DMS153 (cell line): ENCODE measurements at places on chromosomes 7 and 10.
A peak's percentile ranks its signal among the peaks of the same experiment; 100 is the strongest.

GRCh38 chr7:112510001-112510742 is 29.4 kb downstream of the LSMEM1 start:
- DNase-seq, result no peak

GRCh38 chr10:35614312-35614711 is 9.2 kb downstream of the GJD4 start:
- DNase-seq, result no peak

GRCh38 chr10:110088367-110089104 is 80.8 kb downstream of the ADD3 start:
- DNase-seq, result no peak

DNA sequence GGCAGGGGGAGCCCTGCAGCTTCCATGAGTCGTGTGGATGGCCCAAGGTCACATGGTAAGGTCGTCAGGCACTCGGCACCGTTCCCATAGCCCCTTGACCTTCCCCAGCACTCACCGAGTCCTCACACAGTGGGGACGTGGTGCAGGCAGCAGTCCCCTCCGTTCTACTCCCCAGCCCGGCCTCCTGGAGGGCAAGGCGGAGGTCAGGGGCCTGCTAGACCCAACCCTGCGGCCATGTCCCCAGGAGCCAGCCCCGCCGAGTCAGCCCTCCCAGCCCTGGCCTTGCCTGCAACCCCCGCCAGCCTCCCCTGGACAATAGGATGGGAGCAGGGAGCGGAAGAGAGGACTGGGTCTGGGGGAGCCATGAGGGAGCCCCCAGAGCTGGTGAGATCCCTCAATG is 65.2 kb downstream of the ELFN1 start:
- DNase-seq, result no peak

DNA sequence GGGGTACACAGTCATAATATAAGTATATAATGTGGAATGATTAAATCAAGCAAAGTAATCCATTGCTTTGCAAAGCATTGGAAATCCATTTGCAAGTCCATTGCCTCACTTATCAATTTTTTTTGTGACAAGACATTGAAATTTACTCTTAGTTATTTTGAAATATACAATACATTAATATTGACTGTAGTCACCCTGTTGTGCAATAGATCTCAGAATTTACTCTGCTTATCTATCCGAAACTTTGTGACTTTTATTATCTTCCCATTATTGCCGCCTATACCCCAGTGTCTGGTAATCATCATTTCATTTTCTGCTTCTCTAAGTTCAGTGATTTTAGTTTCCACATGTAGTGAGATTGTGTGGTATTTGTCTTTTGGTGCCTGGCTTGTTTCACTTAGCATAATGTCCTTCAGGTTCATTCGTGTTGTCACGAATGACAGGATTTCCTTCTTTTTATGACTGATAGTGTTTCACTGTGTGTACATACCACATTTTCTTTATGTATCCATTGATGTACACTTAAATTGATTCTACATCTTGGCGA is 5.8 kb downstream of the MALRD1 start:
- no peak for DNase-seq

DNA sequence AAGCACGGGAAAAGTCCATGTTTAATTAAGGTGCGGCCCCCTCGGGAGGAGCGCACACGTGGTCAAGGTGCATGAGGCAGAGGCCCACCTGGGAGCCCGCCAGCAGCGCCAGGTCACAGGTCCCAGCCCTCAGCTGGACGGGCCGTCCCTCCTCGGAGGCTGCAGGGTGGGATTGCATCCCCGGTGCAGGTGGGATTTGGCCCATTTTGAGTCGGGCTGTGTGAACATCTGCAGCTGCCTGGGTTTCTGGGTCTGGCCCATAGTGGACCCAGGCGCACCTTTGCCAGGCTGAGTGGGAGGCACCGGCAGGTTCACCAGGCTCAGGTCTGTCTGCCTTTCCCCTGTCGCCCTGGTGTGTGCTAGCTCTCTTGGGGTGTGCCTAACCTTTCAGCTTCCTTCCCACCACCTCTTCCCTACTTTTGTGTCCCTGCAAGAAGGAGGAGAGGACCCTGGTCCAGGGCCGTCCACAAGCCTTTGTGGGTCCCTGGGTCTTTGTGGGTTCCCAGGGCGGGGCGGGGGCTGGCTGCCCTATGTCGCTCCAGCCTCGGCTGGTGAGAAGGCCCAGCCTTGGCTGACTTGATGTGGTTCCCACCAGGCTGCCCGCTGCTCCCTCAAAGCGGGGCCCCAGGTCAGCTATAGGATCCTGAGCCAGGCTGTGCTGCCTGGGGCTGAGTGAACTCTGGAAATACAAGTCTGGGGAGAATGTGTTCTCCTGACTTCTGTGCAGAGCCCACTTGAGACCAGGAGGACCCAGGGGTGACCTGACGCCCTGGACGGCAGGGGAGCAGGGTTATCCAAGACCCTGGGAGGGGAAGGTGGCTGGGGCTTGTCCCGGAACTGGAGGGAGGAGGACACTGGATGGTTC is 186.7 kb upstream of the SHH start:
- DNase-seq, result no peak

DNA sequence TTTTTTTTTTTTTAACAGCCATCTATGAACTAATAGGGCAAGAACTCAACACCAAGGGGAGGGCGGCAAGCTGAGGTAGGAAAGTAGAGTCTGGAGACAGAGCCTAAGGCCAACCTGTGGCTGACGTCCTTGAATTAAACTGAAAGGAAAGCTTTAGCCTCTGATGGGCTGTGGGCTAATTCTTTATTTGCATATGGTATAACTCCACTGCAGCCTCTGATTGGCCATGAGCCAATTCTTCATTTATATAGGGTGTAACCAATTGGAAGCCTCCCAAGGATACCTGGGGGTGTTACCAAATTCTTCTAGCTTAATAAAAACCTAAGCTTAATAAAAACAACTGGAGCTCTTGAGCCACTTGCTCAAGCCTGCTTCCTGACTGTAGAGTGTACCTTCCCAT is 10.3 kb downstream of the TYW1 start:
- DNase-seq, result no peak

GRCh38 chr10:86759073-86759672 is 2.8 kb downstream of the BMPR1A start:
- DNase-seq, result no peak

- DNase-seq, result no peak
Observed at GRCh38 chr10:132608511-132609195, 71.1 kb downstream of the INPP5A start.

GRCh38 chr7:149093228-149093627 is 2.7 kb upstream of the ZNF786 start:
- no peak for DNase-seq

GRCh38 chr7:945147-945555 is 9.3 kb downstream of the ADAP1 start:
- DNase-seq, result no peak

DNA sequence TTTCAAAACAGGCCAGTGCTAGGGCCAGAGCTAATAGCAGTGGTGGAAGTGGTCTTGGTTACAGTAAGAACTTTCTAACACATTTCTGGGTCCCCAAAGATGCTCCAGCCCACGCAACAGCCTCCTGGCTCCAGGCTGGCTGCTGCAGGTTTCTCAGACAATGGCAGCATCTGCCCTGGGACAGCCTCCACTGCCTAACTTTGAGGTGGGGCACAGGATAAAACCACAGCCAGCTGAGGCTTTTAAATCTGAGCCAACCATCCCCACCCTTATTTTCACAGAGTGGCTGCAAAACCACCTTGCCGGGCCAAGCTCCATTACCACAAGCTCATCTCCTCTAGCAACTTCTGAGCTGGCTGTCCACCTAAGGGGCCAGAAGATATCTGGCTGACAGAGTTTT is 84.8 kb downstream of the FAM53B start:
- DNase-seq, result no peak

DNA sequence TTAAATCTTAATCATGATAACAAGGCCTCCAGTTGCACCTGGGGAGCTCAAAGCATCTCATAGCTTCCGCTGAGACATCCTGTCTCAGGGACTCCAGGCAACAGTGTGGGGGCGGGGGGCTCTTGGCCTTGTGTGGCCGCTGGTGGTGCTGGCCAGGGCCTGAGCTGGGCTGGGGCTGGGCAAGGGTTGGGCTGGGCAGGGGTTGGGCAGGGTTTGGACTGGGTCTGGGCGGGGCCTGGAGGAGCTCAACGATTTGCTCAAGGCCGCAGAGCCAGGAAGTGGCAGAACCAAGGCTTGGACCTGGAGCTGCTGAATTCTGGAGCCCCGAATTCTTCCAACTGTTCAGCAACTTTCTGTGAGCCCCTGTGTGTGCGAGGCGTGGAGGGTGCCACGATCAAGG is 37.9 kb upstream of the PSMG3 start:
- no peak for DNase-seq

DNA sequence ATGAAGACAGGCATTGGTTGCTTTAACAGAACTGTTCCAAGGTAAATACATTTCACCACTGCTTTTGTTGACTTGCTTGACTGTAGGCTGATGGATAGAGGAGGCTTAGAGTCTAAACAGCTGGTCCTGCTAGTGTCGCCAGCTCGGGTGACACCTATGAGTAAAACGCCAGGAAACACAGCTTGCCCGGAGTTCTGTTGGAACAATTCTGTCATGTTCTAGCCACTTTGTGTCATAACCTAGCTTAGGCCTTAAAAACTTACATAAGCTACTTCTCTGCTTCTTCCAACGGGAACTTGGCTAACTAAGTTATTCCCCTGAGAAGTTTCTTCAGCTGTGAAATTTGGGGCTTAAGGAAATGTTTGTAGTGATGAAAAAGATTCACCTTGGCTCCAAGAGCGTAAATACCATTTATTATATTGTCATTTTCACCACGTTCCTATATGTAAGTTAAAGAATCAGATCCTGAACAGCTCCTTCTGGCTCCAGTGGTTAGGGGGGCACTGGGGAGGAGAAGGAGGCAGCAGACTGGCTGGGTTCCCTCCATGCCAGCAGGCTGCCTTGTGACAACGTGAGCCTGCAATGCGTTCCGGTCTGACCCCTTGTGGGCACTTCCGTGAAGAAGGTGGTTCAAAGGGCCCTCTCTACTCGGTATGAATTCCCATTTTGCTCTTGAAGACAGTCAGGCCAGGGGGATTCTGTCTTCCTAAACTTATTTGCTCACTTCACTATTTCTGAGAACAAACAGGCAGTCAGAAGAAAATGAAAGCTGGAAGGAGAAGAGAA is 253.2 kb downstream of the BMPER start:
- no peak for DNase-seq

GRCh38 chr7:41924796-41925195 is 221.9 kb upstream of the INHBA start:
- no peak for DNase-seq

DNA sequence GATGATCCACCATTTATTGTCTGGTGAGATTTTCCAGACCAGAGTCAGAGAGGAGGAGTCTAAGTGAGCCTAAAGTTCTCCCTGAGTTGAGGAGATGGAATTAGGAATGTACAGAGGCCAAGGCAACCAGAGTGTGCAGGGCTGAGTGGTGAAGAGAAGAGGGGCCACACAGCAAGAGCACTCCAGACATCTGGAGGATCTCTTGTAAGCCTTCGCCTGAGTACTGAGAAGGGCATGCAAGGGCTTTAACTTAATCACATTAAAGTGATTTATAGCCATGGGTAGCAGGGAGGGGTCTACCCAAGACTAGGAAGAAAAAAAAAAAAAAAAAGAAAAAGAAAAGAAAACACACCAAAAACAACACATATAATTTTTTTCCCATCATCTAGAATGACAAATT is 1190.4 kb downstream of the GATA3 start:
- DNase-seq, result no peak

DNA sequence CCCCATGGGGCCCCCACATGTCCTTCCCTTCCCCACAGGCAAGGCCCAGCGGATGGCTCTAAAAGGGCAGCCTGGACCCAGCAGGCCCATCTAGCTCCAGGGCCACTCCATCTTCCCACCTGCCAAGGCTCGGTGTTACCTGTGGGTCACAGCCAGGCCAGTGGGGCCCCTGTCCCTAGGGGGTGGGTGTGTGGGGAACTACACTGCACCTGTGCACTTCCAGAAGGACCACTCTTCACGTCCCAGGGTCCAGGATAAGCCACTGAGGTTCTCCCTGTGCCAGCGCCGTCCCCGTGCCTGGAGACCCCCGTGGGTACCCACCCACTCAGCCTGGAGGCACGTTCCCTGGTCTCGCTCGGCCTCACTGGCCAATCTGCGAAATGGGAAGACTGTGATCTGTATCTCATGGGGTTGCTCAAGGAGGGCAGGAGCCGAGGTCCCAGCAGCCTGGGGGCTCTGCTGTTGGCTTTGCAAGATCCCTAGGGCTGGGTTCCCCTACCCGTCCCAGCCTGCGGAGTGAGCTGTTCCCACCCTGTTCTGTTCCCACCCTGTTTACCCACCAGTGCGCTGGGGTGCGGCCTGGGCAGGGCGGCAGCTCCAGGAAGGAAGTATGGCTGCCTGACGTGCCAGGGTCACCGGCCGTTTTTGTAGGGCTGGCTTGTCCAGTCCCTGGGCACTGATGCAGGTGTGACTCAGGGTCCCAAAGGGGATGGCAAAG is 4.6 kb downstream of the PWWP2B start:
- no peak for DNase-seq

- DNase-seq, result no peak
Observed at GRCh38 chr7:31106303-31107105, 54.4 kb downstream of the ADCYAP1R1 start.

GRCh38 chr7:33511778-33512177 is 382.4 kb downstream of the BBS9 start:
- peak; percentile 50 for DNase-seq

GRCh38 chr7:20447021-20447650 is 116.4 kb downstream of the ITGB8 start:
- DNase-seq, result no peak

GRCh38 chr10:112289373-112290053 is 6.3 kb downstream of the TECTB start:
- DNase-seq, result no peak

- DNase-seq, result no peak
Observed at GRCh38 chr7:100087055-100087750, 1.6 kb upstream of the COPS6 start.

- no peak for DNase-seq
Observed at GRCh38 chr10:96616961-96617360, 30.1 kb upstream of the TM9SF3 start.

GRCh38 chr10:132420981-132421846 is 24.2 kb downstream of the PWWP2B start:
- peak; percentile 67 for DNase-seq

GRCh38 chr10:73791871-73792400 is 6.5 kb downstream of the ZSWIM8 start:
- DNase-seq, result no peak

DNA sequence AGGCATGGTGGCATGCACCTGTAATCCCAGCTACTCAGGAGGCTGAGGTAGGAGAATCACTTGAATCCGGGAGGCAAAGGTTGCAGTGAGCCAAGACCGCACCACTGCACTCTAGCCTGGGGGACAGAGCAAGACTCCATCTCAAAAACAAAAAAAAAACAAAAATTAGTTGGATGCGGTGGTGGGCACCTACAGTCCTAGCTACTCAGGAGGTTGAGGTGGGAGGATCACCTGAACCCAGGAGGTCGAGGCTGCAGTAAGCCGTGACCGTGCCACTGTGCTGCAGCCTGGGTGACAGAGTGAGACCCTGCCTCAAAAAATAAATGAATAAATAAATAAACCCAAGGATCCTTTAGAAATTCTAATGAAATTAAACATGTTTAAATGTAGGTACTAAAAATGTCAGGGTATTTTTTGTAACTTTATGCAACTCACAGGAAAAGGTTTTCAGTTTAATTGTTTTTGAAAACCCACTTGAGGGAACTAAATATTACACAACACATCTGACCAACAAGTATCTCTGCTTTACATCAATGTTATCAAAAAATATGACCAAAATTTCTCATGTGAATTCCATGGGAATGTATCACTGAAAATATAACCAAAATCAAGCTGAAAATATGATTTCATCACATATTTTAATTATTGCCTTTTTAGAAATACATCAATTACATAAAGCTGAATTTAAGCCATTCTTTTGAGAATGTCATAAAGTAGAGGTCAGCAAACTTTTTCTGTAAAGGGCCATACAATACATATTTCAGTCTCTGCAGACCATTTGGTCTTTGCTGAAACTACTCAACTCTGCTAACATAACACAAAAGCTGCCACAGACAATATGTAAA is 23.9 kb downstream of the UPF2 start:
- no peak for DNase-seq
